Stimulated activated CD4-positive, alpha-beta T cell treated with anti-CD3 and anti-CD28 coated beads, Interleukin-15, amount 100 ng/mL, for 48 hours (primary cell): ENCODE measurements at places on chromosomes 1 and 21.

DNA sequence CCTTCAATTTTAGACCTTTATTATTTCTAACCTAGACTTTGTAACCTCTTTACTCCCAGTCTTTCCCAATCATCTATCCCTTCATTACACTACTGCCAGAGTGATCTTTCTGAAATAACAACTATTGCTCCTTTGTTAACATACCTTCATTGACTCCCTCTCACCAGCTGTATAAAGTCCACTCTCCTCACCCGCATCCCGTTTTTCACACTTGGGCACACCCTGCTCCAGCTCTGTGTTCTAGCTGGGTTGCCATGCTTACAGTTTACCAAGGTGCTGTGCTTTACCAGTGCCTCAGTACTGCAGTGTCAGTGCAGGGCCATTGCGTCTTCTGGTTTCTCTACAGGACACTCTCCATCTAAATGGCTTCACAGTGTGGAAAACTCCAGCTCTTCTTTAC is 148.2 kb downstream of the NFIA start:
- DNase-seq, result no peak

DNA sequence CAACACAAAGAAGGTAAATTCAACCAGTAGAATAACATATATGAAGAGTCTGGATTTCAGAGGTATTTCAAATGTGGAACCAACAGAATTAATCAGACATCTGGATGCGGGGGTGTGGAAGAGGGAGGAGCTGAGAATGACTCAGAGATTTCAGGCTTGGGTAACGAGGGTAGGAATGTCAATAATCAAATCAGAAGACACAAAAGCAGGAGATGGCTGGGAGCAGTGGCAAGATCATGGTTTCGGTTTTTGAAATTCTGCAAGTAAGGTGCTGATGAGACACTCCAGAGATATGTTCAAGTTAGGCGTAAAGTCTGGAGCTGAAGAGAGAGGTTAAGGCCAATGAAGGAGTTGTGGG is 64.0 kb downstream of the PLPPR5 start:
- DNase-seq, result peak; percentile 12

GRCh38 chr21:45598109-45598508 is 45.4 kb upstream of the PCBP3 start:
- no peak for DNase-seq

DNA sequence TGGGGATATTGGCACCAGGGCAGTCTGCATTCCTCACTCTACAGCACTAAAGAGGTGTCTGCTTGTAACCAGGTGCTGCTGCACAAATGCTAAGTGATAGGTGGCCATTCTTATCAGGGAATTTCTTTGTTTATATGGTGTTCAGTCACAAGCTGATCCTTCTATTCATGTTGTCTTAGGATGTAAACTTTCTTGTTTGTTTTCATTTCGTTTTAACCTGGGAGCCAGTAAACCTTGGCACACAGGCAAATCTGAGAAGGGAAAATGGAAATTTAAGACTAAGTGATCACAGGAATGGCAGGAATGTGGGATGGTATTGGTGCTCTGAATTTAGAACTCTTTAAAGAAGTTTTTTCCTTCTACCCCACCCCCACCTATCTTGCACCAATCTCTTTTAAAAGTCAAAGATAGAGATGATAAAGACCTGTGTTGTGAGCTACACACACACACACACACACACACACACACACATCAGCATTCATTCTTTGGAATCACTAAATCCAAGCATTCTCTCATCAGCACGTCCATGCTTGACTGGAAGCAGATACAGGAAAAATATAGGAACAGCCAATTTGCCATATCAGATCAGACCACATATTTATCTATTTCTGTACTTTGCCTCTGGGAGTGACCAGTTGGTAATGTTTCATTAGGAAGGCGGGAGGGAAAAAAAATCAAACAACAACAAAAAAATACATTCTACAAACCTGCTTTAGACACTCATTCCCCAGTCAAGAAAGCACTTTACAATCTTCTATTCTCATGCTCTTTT is 451.4 kb upstream of the ADGRL2 start:
- DNase-seq, result no peak

GRCh38 chr1:212759683-212760082 is 31.9 kb downstream of the NSL1 start:
- DNase-seq, result no peak

- peak; percentile 75 for DNase-seq
Measured at GRCh38 chr1:39609618-39610331, 29.7 kb downstream of the HEYL start.

DNA sequence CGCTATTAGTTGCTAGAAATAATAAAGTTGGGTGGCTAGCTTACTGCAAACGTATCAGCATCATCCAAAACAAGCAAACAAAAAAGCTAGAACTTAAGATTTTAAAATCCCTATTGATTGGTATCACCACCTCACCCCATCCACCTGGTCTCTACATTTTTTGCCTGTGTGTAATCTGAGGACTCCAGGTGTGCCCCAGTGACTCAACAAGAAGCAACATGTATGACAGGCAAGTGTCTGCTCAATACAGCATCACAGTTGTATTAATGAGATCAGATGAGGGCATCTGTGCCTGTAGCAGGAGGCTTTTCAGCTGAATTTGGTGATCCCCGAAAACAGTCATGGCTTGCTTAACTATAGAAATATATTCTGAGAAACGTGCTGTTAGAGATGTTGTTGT is 14.6 kb upstream of the PAPPA2 start:
- no peak for DNase-seq

- no peak for DNase-seq
Measured at GRCh38 chr1:206491616-206492015, 15.7 kb upstream of the RASSF5 start.

DNA sequence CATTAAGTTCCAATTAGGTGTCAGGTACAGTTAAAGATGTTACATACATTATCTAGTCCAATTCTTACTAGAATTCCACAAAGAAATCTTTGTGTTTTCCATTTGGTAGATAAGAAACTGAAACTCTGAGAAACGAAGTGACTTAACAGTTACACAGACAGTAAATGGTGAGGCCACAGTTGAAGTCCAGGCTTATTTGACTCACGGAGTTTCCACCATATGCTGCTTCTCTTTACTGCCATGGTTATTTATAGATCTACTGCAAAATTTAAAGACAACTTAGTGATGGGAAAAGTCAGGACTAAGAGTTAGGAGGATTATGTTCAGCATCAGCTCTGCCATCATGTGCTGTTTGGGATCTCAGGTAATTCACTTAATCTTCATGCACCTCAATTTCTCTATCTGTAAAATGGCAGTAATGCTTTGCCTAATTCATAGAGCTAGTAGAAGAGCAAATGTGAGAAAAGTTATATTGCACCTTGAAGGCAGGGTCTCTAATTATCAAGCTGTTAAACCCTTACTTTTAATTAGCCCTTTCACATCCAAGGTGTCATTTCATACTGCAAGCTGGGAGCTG is 26.2 kb upstream of the SAMSN1 start:
- DNase-seq, result no peak

- DNase-seq, result no peak
Measured at GRCh38 chr1:228314315-228314657, 92.3 kb downstream of the TRIM11 start.

GRCh38 chr1:178457651-178458050 is 39.1 kb downstream of the CLEC20A start:
- DNase-seq, result no peak

GRCh38 chr1:248811514-248812490 is 13.9 kb downstream of the SH3BP5L start:
- DNase-seq, result no peak

- no peak for DNase-seq
Measured at GRCh38 chr1:201877877-201878401, 10.8 kb upstream of the SHISA4 start.

DNA sequence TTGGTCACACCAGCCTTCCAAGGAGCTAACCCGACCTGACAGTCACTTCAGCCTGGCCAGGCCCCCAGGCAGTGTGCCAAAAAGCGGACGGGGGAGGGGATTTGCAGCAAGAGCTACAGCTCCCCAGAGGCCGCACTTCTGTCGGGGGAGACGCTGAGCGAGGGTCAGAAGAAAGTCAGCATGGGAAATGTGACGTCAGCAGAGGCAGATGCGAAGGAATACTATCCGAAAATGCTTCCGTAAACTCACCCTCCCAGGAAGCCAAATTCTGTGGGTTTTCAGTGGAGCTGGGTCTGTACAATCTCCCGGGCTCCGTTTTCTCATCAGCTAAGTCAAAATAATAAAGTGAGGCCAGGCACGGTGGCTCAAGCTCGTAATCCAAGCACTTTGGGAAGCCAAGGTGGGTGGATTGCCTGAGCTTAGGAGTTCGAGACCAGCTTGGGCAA is 28.5 kb upstream of the ECE1 start:
- no peak for DNase-seq

- DNase-seq, result no peak
Measured at GRCh38 chr1:111720274-111720976, 18.8 kb downstream of the INKA2 start.

- DNase-seq, result no peak
Measured at GRCh38 chr1:160740133-160740688, 1.2 kb downstream of the SLAMF7 start.

DNA sequence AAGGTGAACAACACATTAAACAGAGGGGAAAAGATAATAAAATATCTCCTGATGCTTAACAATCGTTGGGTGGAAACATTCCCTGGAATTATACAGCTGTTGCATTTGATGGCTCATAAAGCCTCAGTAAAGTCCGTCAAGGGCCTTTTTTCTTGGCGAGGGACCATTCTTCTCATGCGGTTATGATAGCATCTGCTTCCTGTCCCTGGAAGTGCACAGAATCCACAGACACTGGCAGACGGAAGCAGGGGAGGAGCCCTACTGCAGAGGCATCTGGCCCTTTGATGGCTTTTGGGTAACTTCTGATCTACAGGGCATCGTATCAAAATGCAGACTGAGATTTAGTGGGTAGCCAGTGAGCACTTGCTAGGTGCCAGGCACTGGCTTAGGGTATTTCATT is 286.9 kb downstream of the KIF26B start:
- no peak for DNase-seq

DNA sequence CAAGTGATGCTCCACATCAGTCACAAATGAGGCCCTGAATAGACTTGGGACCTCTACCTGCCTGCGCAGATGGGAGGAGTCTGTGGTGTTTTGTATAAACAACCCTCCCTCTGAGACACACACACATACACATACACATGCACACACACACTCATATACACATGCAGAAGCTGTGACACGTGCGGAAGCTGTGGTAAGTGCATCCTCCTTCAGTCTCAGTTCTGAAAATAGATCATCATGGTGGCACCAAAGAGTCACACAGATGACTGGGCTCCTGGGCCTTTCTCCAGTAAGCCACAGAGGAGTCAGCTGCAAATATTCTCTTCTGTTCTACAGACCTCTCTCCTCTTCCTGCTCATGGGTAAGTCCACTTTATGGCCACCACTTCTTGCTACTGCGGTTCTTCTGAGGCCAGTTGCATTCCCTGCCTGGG is at the start of gene LY9:
TSS of gene LY9 (plus strand) at position 224 of the 433 bp plus-strand sequence. CDS start at position 238, 14 bp downstream.
- DNase-seq, result peak; percentile 66

DNA sequence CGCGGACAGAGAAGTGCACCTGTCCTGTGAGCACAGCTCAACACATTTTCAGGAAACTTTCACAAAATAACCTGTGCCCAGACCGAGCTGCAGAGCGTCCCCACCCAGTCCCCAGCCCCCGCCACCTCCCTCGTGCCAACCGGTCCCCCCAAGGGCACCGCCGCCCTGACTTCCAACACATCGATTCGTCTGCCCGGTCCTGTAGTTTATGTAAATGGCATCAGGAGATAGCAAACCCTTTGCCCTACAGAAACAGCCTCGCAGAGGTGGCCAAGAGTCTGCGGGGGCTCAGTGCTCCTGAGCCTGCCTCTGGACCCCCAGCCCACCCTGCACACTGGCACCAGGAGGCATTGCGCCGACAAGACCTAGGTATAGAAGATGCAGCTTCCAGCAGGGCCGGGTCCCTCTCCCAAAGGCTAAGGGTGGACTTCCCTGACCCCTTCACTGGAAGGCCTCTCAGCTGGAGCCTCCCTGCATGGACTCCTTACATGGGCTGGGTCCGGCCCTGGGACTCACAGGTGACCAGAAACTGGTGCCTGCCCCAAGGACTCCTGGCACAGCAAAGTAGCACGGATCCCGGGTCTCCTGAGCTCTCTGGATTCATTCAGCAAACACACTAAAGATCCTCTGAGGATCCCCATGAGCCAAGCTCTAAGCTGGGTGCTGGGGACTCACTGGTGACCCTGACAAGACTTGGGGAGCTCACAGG is 6.6 kb upstream of the PLEKHG5 start:
- no peak for DNase-seq

DNA sequence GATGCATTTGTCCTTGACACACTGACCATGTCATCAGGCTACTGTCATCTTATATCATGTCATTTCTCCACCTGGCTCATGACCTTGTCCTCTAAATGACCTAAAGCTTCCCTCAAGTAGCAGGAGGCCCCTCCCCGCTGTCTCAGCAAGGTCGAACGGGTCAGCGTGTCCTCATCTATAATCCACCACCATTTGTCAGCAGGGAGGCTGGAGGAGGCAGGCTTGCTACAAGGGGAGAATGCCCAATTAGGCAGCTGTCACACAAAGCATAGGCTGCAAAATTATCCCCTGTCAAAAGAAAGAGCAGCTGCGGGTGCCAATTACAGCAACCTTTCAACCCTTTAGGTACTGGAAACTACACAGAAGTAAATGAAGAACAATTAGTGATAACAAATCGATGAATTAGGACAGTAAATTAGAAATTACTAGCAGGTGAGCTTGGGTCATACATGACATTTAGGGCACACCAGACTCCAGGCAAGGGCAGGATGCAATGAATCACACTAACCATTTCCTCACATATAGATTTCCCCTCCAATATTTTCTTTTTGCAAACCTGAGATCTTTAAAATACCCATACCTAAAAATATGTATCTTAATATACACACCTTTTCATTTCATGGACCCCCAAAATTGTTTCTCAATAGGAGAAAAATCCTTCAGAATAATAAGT is 61.2 kb downstream of the NRIP1 start:
- no peak for DNase-seq

DNA sequence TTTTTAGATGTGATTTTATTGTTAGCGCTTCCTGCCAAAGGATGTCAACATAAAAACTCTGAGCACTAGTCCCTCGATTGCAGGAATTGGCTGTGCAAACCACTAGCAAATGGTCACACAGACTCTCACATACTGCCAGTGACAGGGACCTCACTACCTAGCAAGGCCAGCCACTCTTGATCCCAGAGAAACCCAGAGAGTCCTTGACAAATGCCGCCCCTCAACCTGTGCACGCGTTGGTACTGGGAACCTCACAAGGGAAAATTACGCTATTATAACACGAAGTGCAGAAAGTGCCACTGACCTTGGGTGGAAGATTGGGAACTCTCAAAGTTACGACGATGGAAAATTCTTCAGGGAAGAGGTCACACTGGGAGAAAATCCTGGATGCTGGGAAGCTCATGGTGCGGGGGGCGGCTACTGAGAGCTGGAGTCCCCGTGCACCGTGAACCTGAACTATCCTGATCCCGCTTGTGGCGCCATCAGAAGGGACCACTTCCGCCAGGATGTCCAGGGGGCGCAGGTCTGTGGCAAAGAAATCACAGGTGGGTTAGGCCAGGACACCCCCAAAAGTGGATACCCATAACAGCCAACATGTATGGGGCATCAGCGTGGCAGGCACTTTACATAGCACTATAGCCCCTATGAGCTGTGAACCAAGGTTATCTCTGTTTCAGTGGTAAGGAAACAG is 5.9 kb upstream of the KRTAP10-4 start:
- no peak for DNase-seq
